ENCODE measurements at places on chromosomes 7 and 10.
A peak's percentile ranks its signal among the peaks of the same experiment; 100 is the strongest.

DNA sequence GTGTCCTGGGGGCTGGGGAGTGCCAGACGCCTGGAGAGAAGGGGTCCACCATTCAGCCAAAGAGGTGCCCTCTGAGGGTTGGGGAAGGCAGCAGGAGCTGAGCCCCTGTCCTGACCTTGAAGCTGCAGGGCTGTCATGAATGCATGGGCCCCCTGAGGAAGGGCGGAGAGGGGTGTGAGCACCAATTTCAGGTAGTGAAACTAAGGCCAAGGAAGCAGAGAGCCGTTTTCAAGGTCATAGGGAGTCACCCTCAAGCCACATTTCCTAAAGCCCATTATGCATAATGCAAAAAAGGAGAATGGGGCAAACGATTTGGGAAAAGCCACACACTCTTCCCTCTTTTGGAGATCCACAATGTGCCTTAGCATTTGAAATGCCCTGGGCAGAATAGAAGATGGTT, 37.2 kb downstream of the FIGNL1 start:
- DNase-seq, result no peak

GRCh38 chr10:91557651-91558111, 75.2 kb downstream of the PPP1R3C start:
- no peak for DNase-seq

- DNase-seq, result no peak
Observed at GRCh38 chr7:20307119-20307518, 23.6 kb upstream of the ITGB8 start.

GRCh38 chr10:125054669-125055268, 105.6 kb downstream of the CTBP2 start:
- DNase-seq, result no peak

- DNase-seq, result no peak
Observed at GRCh38 chr7:3089493-3089892, 45.8 kb upstream of the CARD11 start.

DNA sequence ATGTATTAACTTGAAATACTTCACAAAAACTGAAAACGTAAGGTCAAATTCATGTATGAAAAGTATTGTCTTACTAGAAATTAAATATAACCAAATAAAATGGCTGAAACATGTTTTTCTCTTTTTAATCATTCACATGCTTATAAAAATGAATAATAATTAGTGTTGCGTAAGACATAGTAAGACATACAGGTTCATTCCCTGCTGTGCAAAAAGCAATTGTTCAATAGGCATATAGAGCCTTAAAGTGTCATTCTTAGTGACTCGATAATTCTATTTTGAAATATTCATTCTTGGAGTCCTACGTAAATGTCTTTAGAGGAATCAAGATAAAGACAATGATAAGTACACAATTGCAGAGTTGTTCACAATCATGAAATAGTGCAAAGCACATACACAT, 337.1 kb downstream of the SUGCT start:
- DNase-seq, result no peak

DNA sequence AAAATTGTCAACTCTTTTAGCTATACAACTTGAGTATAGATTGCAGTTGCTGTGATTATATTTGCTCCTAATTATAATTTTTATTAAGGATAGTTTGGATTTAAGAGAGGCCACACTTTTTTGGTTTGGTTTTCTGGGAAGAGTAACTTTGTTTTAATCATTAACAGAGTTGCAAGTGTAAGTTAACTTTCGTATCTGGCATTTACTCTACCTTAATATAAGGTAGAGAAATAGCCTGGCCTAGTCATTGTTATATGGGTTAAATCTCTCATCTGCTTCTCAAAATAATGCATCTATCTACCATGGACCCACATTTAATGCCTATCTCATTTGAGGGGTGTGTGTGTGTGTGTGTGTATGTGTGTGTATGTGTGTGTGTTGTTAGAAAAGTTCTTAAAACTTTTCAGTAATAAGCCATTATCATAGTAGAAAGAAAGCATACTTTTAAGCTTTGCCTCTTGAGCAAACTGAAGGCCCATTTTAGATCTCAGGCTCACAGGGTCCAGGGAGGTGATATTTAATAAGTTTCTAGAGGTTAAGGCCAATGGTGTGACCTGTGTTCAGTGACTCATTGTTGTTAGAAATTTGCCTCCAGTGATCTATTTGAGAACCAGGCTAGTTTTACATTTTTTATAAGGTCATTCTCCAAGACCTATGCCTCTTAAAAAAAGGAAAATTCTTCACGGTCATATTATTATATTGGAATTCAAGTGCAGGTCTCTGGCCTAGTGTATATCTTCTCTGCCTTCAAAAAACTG, 10.9 kb upstream of the TEX47 start:
- no peak for DNase-seq

GRCh38 chr7:105924945-105925344, 38.1 kb upstream of the CDHR3 start:
- no peak for DNase-seq

DNA sequence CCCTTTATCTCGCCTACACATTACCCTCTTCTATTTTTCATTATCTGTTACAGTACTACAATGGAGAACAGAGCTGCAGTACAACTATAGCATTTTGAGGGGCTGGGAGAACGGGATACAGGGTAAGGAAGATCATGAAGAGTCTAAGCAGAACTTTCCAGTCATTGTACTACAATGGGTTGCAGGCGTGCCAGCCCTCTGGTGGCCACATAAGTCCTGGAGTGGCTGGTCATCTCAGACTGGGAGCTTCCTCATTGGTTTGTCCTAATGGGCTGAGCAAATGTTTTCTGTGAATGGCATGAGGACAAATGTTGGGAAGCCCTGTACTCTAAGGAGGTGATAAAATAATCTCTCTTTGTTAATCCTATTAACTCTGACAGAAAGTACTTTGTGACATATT, 33.0 kb downstream of the TMEM106B start:
- DNase-seq, result no peak

GRCh38 chr7:120402079-120402767, 129.2 kb downstream of the KCND2 start:
- no peak for DNase-seq

DNA sequence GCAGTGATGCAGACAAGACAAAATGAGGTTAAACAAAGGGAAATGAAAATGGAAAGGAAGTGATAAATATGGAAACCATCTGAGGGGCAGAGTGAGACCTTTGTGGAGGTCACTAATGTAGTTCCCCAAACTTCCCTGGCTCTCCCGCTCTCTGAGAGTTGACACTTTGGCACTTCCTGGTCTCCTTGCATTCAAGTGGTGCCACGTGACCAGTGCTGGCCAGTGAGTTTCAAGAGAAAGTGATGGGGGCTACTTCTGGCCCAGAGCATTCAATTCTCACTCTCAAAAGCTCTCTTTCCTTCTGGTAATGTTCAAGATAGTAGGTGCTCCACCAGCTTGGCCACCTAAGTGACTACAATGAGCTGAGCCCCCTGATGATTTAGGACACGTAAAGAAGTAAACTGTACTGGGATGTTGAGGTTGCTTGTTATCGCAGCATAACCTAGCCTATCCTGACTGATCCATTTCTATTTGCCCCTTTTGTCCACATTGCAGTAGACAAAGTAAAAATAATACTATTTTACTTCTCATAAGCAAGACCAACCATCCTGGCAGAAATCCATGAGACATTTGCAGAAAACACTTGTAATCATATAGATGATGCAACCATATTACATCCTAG, 242.0 kb upstream of the YAE1 start:
- no peak for DNase-seq

DNA sequence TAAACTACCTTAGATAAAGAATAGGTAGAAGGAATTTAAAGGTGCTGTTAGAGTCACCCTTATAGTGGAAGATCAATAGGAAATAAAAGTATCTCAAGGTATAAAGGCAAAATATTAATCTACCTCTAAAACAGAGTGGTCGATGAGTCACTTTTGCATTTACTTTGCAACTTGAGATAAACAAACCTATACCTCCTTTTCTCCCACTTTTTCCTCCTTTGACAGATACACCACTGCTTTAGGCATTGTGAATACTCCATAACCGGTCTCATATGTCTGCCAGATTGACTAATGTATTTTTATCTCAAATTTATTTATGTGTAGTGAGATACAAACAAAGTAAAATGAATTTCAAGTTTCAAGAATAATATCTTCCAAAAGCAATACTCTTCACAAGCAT, 193.5 kb downstream of the SKAP2 start:
- DNase-seq, result no peak

GRCh38 chr7:150715293-150715692, 1.1 kb upstream of the GIMAP1 start:
- peak; percentile 48 for DNase-seq

- no peak for DNase-seq
Observed at GRCh38 chr10:104016661-104017060, 49.7 kb downstream of the SLK start.

GRCh38 chr10:78972947-78973900, 95.5 kb upstream of the ZMIZ1 start:
- peak; percentile 86 for DNase-seq

DNA sequence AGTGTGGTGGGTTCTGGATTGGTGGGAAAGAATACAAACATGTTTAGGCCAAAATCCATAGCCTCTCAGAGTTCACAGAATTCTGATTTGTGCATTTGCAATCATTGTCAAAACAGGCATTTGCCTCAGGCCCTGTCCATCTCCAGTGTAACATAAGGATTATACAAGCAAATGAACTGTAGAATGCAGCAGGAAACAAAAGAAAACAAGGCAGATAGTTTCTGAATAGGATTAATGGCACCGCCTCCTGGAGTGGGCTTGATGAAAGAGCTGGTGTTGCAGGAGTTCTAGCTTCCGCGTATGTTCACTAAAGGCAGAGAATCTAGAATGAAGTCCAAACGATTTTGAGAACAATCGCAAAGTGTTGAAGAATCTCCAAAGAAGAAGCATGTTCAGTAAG, 11.3 kb upstream of the MPP7 start:
- no peak for DNase-seq

DNA sequence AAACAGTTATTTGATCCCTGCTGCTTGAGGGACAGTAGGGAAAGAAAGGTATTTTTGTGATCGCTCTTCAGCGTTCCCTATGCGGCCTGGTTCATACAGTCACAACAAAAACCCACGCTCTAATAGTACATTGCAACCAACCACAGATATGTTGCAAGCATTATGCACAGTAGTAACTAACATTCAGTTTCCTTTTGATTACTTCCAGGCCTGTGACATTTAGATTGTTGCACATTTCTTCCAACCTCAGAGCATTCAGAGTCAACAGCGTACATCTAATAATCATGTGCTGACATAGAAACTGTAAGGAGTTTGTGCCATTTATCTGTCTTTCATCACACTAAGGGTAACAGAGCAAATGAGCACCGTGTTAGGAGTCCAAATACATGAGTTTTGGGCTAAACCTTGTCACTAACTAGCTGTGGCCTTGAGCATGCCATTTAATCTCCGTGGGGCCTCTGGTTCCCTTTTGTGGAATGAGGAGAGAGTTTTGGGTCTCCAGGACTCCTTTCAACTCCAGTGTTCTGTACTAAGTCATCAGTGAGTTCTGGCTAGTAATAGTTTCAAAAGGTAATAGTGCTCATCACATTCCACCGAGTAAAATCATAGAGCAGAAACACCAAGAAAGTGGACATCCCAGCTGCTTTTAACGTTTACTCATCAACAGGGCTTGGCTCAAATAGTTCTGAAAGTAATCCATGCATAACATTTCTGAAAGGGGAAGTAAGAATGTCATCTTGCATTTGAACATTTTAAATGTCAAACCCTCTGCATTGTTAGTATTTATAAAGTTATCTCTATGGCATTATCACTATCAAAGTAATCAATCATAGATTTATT, 99.0 kb upstream of the FZD1 start:
- DNase-seq, result no peak

Measured in CD4-positive, alpha-beta T cell (primary cell).